ENCODE measurements at places on chromosomes 3 and 15. TPM values are rescaled to one million over a fixed set of nuclear protein-coding genes. Genes with fewer than 3 reads are reported as not detected.

UROC1 gene
- not detected for total RNA-seq

HES1 gene
- total RNA-seq, result 44.6 TPM

DNA sequence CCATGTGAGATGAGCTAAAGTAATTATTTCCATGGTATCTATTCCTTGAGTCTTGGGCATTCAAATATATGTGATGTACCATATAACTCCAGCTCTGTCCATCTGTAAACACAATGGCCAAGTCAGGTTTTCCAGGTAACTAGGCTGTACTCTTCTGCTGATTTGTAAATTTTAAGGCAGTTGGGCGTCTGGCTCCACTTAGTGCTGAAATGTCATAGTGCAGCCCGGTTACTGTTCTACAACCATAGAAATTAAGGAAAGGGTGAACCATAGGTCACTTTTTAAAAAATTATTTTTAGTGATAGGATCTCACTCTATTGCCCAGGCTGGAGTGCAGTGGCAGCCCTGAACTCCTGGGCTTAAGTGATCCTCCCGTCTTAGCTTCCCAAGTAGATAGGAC lies 44.7 kb upstream of the GOLM2 start:
- no peaks in the 10 kb centered on the region for H3K36me3 ChIP-seq
- no peak overlapping the region for H3K4me3 ChIP-seq
- H3K27ac ChIP-seq, result no peak overlapping the region
- no peaks in the 10 kb centered on the region for H3K4me1 ChIP-seq

DNA sequence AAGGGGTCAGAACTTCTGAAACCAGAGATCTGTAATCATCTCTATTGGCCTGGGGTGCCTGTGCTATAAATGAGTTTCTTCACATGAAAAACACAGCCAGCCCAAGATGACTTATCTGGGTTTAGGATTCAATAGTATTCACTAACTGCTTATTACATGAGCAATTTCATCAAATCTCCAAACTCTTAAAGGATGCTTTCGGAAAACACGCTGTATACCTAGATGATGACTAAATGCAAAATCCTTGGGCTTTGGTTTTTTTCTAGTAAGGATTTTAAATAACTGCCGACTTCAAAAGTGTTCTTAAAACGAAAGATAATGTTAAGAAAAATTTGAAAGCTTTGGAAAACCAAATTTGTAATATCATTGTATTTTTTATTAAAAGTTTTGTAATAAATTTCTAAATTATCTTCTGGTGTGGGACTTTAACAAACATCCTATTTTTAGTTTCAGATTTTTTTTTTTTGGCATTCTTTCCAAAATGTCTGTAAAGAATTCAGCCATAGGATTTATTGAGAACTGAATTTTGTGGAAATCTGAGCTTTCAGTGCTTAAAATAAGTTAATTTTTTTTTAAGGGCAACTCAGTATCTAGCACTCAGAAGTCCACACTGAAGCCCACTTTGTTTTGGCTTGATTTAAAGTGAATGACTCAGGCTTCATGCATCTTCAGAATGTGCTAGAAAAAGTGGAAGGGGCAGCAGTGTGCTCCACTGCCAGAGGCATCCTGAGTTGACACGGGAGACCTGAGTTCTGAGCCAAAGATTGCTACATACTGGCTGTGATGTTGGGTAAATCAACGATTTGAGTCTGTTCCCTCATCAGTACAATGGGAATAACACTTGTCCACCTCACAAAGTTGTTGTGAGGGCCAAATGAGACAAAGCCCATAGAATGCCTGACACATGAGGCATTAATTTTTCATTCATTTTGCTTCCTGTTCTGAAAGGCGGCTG lies 18.7 kb downstream of the TMEM43 start:
- H3K4me1 ChIP-seq, result peaks cover 30% of the 10 kb centered on the region
- peaks cover 11% of the 10 kb centered on the region for H3K36me3 ChIP-seq

PCSK6 gene
- 1.3 TPM for total RNA-seq

DNA sequence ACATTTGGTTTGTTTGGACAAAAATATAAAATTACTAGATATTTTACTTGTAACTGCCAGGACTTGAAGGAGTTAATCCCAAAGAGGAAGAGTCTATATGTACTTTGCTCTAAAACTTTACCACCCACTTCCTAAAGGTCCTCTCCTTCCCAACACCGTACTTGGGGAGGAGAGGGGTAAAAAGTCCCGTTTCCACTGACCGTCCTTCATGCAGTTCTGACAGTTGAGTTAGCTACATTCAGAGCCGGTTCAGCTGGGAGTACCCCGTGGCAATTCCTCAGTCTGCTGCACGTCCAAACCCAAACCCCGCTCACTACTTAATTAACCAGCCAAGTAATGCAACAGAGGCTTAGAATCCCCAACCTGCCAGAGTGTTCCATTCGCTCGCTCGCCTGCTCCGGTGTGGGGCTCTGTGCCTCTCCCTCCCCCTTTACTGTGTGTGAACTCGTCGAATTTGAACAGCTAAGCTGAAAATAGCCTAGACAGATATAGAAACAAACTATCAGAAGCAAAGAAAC lies 519.7 kb downstream of the FOXP1 start:
- peak overlapping the region; percentile 98 for H3K27ac ChIP-seq
- peaks cover 38% of the 10 kb centered on the region for H3K4me1 ChIP-seq
- no peaks in the 10 kb centered on the region for H3K36me3 ChIP-seq
- DNase-seq, result no peak

- no peak for DNase-seq
- H3K27me3 ChIP-seq, result no peaks in the 10 kb centered on the region
- no peaks in the 10 kb centered on the region for H3K4me1 ChIP-seq
- H3K4me3 ChIP-seq, result no peak overlapping the region
- H3K27ac ChIP-seq, result no peak overlapping the region
Measured at GRCh38 chr3:60598671-60599070, 652.6 kb downstream of the FHIT start.

DNA sequence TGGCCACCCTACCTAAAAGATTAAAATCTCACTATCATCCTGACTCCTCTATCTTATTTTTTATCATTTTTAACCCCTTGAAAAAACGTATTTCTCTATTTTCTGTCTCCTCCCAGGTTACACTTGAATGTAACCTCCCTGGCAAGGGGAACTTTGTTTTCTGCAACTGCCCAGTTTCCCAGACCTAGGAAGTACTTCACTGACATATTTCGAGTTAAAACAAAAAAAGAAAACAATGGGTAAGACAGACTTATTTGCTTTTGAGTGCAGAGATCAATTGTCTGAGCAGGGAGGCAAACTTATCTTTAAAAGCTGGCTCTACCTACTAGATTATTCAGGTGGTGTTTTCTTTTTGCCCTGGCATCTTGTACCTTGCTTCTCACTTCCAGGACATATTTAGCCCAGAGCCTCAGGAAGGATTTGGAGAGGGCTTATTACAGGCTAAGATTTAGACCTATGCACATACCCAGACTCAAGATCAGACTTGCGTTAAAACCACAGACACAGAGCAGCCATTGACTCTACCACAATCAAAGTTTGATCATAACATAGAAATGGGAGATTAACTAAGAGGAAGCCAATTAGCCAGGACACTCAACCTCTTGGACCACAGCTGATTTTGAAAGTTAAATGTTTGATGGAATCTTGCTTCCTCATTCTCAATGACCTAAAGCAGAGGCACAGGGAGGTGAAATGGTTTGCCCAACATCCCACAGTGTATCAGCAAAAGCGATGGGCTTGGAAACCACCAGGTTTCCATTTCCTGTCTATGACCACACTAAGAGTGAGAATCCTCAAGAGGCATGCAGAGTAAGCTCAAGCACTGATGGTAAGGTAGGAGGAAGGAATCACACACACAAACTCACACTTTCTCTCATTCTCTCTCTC lies 169.5 kb upstream of the THBS1 start:
- H3K27me3 ChIP-seq, result no peaks in the 10 kb centered on the region
- no peaks in the 10 kb centered on the region for H3K36me3 ChIP-seq
- H3K4me1 ChIP-seq, result no peaks in the 10 kb centered on the region
- peak; percentile 50 for DNase-seq

DNA sequence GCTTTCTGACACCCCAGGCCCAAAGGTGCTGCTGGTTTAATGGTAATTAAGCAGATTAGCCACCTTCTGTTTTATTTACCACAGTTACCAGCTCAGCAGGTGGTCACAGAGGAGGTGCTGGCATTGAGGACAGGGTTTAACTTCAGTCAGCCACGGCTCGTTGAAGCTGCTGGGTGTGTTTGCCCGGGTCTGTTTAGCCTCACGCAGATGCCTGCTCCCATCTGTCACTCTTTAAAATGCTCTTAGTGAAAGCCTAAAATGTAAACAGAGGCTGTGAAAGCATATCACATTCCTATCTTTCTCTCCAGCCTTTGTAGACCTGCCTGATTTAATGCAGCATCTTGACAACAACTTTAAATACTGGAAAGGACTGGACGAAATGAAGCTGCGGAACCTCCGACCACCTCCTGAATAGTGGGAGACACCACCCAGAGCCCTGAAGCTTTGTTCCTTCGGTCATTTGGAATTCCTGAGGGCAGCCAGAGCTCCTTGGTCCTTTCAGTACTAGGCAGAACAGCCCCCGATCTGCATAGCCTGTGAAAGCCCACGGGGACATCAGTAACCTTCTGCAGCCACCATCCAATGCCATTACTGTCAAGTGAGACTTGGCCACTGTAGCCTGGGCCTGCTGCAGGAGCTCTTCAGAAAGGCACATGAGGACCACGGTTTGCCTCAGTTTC lies 156.0 kb downstream of the PDE8A start:
- no peak overlapping the region for H3K27ac ChIP-seq
- H3K4me3 ChIP-seq, result no peak overlapping the region
- DNase-seq, result no peak
- H3K36me3 ChIP-seq, result peaks cover 10% of the 10 kb centered on the region
- no peaks in the 10 kb centered on the region for H3K27me3 ChIP-seq

DNA sequence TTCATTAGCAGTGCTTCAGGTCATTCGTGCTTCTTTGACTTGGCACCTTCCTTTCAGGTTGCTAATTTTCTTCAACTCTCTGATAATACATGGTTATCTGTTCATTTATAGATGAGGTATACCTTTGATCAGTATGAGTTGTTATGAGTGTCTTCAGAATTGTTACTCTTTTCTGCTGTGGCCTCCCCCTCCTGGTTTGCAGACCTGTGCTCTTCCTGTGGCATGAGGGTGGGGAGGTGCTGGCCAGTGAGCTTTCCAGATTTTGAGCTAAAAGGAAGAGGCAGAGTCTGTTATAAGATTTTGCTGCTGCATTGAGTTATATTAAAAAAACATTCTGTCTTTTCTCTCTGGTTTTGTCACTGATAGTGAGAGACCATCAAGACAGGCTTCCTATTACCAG lies 30.8 kb upstream of the GOLGA6L9 start:
- H3K36me3 ChIP-seq, result no peaks in the 10 kb centered on the region
- H3K4me3 ChIP-seq, result no peak overlapping the region
- H3K27ac ChIP-seq, result no peak overlapping the region

COLQ gene
- 1.2 TPM for total RNA-seq

DNA sequence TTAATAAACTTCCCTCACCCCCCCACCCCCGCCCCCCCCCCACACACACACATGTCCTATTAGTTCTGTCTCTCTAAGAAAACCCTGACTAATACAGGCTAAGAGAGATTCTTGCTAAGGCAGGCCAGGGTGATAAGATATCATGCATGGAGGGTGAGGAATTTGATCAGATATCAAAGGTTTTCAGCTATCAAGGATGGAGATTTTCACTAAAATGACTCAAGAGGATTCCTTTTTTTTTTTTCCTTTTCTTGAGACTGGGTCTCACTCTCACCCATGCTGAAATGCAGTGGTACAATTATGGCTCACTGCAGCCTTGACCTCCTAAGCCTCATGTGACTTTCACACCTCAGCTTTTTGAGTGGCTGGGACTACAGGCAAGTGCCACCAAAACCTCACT lies 14.9 kb upstream of the SENP7 start:
- no peaks in the 10 kb centered on the region for H3K4me1 ChIP-seq
- no peaks in the 10 kb centered on the region for H3K36me3 ChIP-seq
- H3K4me3 ChIP-seq, result no peak overlapping the region
- DNase-seq, result no peak
- peaks cover 4% of the 10 kb centered on the region for H3K27me3 ChIP-seq

AP2M1 gene
- 603 TPM for total RNA-seq

DUOX2 gene
- 0.70 TPM for total RNA-seq

ROBO1 gene
- 71.7 TPM for total RNA-seq

- no peaks in the 10 kb centered on the region for H3K4me1 ChIP-seq
- no peak for DNase-seq
- no peak overlapping the region for H3K4me3 ChIP-seq
- no peak overlapping the region for H3K27ac ChIP-seq
- H3K36me3 ChIP-seq, result no peaks in the 10 kb centered on the region
Measured at GRCh38 chr3:165653130-165653778, 184.0 kb downstream of the BCHE start.

- H3K36me3 ChIP-seq, result peaks cover 16% of the 10 kb centered on the region
- no peaks in the 10 kb centered on the region for H3K4me1 ChIP-seq
- no peak overlapping the region for H3K27ac ChIP-seq
- no peak overlapping the region for H3K4me3 ChIP-seq
- DNase-seq, result no peak
- no peaks in the 10 kb centered on the region for H3K27me3 ChIP-seq
Measured at GRCh38 chr3:183038221-183038620, 57.9 kb upstream of the DCUN1D1 start.

DNA sequence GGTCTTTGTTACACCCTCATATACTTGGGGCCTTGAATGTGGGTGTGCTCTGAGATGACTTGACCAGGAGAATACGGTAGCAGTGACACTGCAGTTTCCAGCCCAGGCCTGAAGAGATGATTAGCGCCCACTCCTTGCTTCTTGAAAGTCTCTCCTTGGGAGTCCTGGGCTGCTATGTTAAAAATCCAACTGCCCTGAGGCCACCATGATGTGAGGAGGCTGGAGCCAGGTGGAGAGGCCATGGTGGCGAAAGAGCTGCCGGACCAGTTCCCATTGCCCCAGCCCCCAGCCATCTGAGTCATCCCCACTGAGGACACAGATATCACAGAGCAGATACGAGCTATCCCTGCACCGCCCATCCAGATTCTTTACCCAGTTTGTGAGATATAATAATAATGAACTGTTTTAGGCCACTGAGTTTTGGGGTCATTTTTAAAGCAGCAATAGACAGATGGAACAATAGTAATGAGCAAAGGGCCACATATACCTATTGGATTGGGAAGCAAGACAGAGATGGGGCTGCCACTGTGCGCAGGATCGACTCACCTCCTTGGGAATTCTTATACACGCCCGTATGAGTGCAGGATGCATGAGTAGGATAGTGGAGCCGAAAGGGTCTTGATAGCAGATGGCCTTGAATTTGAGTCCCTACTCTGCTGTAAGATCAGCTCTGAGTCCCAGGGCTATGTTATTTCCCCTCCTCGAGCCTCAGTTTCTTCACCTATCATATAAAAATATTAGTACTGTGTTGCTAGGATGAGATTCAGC lies 12.1 kb upstream of the GATA2 start:
- H3K27me3 ChIP-seq, result peaks cover 14% of the 10 kb centered on the region
- DNase-seq, result no peak
- no peaks in the 10 kb centered on the region for H3K36me3 ChIP-seq
- no peaks in the 10 kb centered on the region for H3K4me1 ChIP-seq
- H3K27ac ChIP-seq, result no peak overlapping the region
- no peak overlapping the region for H3K4me3 ChIP-seq

Measured in astrocyte (in vitro differentiated cells and primary cell).